LoVo (cell line): ENCODE measurements at places on chromosomes 6 and 20.

DNA sequence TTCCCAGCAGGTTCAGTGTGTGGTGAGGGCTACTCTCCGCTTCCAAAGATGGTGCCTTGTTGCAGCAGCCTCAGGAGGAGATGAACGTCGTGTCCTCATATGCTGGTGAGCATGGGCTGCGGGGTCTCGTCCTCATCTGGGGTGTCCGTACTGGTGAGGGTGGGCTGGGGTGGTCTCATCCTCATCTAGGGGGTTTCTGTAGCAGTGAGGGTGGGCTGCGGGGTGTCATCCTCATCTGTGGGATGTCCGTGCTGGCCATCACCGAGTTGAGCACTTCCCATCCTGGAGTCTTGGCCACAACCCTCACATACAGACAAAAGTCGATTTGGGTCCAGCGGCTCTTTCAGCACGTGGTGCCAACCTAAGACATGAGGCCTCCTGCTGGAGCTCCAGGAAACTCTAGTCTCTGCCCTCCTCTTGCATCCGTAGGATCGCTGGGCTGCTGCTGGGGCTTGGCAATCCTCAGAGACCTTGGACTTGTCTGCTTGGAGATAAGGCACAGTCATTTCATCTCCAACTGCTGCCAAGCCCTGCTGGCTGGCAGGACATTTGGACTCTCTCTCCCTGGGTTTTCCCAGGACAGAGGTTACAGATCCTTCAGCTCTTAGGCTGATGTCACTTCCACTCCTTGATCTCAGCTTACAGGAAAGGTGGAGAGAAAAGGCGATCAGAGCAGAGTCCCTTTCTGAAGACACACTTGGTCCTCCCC, 160.4 kb downstream of the PACRG start:
- DNase-seq: no peak

DNA sequence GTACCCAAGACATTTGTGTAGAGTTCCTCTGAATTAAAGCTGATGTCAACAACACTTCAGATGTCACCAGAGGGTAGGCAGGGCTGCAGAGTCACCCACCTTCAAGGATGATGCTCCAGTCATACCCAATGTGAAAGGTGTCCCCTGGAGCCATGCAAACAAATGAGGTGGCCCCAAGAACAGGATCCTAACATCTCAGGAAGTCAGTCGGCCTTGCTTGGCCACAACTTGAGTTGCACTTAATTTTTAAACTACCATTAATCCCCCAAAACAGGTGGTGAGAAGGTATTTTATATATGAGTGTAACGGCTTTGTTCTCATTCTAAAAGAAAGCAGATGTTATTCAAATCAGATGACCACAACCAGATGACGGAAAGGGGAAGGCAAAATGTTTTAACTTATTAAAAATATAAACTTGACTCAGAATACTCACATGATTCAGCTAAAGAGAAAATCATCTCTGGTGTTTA, 21.1 kb upstream of the SERPINB1 start:
- no peak for DNase-seq

GRCh38 chr6:56806368-56806767, 148.5 kb upstream of the BEND6 start:
- DNase-seq: no peak

DNA sequence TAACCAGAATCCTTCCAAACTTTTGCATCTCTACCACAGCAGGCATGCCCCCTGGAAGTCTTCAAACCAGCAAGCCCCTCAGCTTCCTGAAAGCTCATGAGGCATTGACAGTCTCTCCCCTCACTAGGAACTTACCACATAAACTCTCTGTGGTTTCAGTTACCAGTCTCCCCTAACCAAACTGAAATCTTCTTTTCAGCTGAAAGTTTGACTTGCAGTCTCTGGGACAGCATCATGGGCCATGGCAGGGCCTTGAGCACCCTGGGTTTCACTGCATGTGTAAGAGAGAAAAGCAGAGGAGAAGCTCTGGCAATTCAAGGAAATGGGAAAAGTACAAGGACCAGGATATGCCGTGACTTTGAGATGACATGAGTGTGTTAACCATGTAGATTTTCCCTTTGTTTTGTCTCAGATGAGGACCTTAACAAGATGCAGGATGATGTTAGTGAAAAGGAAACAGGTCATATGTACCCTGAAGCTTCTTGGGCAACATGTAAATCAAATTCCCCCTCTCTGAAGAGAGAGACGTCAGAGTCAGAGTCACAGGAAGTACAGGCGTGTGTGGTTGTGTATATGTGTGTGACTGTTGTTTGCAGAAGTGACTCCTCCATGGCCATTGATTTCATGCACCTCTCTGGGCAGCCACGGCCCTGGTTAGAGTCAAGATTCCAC, 106.3 kb downstream of the TNFRSF21 start:
- DNase-seq: no peak

- DNase-seq: no peak
These were observed 26.1 kb downstream of the SEC63 start for GRCh38 chr6:107931894-107932293.

GRCh38 chr6:42232035-42232434, 14.4 kb upstream of the MRPS10 start:
- DNase-seq: no peak

GRCh38 chr6:41430875-41431274, 95.5 kb downstream of the NCR2 start:
- DNase-seq: peak; percentile 23

GRCh38 chr20:24589815-24590177, 120.4 kb downstream of the SYNDIG1 start:
- no peak for DNase-seq

GRCh38 chr20:12605751-12606150, 403.0 kb upstream of the SPTLC3 start:
- DNase-seq: no peak

DNA sequence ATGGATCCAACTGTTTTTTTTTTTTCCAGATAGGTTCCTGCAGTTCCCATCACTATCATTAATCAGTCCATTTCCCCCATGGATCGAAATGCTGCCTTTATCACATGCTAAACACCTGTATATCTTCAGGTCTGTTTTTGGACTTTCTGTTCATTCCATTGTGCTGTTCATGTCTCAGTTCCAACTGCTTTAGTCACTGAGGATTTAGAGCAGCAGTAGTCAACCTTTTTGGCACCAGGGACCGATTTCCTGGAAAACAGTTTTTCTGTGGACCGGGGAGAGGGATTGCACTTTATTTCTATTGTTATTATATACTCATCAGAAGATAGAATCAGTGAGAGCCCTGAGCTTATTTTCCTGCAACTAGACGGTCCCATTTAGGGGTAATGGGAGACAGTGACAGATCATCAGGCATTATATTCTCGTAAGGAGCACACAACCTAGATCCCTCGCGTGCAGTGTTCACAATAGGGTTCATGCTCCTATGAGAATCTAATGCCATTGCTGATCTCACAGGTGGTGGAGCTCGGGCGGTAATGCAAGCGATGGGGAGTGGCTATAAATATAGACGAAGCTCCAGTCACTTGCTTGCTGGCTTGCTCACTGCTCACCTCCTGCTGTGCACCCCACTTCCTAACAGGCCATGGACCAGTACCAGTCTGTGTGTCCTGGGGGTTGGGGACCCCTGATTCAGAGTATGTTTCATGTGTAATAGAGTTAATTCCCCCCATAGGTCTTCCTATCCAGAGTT, 46.0 kb downstream of the CAP2 start:
- DNase-seq: no peak

DNA sequence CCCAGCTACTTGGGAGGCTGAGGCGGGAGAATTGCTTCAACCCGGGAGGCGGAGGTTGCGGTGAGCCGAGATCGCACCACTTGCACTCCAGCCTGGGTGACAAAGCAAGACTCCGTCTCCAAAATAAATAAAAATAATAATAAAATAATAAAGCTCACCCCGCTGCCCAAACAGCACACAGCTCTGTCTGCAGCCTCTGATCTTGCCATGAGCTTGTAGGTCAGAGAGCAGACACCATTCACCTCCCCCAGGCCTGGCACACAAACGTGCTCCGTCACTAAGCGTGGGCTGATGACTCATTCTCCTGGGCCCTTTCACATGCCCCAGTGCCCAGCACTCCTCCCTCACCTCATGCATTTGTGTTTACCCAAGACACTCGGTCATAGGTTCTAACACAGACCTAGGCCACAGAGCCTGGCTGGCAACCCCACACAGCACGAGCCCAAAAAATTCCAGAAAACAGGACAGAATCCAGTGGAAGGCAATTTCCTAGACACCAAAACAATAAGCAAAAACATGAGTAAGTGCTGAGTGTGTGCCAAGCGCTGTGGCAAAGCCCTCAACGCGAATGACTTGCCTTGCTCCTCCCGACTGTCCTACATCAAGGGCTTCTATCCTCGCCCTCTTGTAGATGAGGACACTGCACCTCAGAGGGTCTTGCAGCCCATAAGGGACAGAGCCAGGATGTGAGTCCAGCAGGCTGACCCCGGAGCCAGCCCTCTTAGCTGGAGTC, 18.0 kb downstream of the ATP9A start:
- peak; percentile 95 for DNase-seq

DNA sequence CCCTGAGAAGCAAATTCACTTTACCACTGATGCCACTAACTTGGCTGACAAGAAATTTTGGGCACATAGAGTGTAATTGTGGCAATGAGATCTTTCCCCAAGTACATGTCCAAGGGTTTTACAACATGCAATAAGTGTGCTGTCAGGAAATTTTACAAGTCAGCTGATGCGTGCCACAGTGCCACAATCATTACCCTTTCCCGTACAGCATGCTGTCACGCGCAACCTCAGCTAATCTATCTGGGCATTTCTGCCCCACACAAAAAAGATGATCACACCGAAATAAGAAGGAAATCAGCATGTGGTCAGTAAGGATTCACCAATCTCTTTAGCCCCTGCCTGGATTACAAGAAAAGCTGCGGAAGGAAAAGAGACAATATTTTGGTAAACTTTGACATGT, 163.6 kb upstream of the PREP start:
- DNase-seq: no peak

DNA sequence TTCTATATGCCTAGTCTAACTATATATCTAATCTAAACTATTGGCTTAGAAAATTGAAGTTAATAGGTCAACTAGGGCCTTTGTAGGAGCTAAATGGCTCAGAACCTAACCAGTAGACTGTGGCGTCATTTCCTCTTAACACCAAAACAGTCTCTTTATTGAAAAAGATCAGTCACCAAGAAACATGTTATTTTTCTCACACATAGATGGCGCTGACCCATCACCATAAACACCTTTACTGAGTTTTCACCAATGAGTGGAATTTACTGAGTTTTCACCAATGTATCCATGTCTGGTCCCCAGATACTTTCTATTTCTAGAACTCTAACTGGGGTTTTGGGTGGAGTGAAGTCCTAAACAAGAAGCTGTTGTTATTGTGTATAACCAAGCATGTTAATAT, 636.0 kb downstream of the BCKDHB start:
- DNase-seq: peak; percentile 7

DNA sequence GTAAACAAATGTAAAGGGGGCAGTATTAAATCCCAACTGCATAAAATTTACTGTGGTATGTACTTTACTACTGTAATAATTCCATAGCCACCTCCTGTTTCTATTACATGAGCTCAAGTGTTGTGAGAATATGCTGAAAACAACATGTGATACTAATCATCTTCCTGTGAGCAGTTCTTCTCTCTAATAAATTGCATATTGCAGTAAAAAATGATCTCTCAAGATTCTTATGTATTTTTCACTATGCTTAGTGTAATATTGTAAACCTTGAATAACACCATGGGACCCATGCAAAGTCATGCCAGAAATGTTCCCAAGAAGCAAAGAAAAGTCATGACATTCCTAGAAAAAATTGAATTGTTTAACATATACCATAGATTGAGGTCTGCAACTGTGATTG, 133.0 kb upstream of the ATXN1 start:
- DNase-seq: no peak

- no peak for DNase-seq
These were observed 469.7 kb downstream of the CDKAL1 start for GRCh38 chr6:21003780-21004541.

- DNase-seq: no peak
These were observed 40.4 kb downstream of the GNAS start for GRCh38 chr20:58892932-58893224.

DNA sequence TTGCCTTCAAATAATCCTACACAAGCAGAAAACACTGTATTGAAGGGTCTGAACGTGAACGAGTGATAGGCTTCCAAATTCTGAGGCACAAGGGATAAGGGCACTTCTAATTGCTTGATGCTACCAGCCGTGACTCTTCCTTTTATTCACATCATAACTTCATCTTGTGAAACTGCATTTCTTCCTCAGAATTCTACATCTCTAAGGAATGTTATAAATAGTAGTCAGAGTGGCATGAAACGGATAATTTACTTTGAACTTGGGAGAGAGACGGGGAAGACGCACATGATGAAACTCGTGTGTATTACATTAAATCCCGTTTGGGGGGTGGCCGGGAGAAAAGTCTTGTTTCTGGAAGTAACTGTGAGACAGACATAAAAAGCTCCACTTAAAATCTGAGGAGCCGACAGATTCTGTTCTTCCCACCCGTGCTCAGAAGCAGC, 754 bp downstream of the HDDC2 start:
- no peak for DNase-seq

DNA sequence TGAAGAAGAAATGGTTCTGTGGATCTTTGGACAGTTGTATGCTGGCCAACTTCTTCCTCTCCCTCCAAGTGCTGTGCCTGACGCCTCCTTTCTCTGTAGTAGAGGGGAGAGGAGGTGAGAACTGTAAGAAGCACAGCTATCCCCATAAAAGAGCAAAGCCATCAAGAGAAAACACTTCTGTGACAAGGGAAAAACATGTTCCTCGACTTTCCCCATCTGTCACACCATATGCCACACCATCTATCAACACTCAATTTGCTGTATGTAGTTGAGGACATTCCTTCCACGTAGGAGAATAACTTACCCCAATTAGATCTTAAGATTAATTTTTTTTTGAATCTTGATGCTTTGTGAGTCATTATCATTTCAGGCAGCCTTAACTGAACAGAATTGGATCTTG, 156.2 kb upstream of the PLCB4 start:
- DNase-seq: no peak

- DNase-seq: peak; percentile 68
These were observed 41.8 kb downstream of the RBM38 start for GRCh38 chr20:57432862-57433491.

- no peak for DNase-seq
These were observed 76.3 kb upstream of the TGM3 start for GRCh38 chr20:2219481-2220006.

GRCh38 chr6:119533603-119534279, 184.2 kb upstream of the MAN1A1 start:
- no peak for DNase-seq

DNA sequence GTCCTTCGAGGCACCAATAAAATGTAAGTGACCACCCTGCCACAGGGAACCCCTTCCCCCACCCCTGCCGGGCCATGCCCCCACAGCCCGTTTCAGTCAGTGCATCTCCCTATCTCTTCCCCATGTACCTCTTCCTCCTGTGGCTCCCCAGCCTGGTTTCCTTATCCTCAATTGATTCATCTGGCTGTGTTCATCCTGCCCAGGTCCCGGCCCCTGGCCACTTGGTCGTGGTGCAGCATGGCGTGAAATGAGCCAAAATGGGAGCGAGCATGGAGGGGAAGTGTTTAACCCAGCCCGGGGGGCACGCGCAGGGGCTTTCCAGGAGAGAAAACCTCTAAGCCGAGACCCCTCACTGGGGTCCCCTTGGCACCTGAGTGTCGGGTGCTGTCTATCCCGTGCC, 35.9 kb downstream of the HM13 start:
- no peak for DNase-seq

GRCh38 chr6:162615016-162615705, 112.4 kb downstream of the PRKN start:
- no peak for DNase-seq
